ENCODE measurements at places on chromosomes 4 and X.
A peak's percentile ranks its signal among the peaks of the same experiment; 100 is the strongest.

GRCh38 chr4:7186516-7187167 lies 5.7 kb upstream of the SORCS2 start:
- no peak for DNase-seq

GRCh38 chr4:96164814-96165351 lies 325.0 kb downstream of the PDHA2 start:
- DNase-seq: peak; percentile 42

DNA sequence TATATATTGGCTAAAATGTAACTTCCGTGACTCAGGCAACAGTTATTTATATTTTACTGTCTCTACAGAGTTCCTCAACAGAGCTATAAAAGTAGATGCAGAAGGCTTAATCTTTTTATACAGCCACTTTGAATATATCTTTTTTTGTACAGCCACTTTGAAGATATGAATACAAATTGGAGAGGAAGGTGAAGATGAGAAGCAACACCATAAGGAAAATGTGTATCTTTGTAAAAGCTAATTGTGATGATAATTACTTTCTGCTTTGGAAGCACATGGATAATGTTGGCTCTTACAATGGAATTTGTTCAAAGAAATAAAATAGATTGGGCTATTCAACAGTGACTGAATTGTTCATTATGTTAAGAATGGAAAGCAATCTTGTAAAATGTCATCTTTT lies 205.8 kb downstream of the ARAP2 start:
- no peak for DNase-seq

GRCh38 chrX:37786624-37787422 lies 7.0 kb downstream of the CYBB start:
- DNase-seq: no peak

DNA sequence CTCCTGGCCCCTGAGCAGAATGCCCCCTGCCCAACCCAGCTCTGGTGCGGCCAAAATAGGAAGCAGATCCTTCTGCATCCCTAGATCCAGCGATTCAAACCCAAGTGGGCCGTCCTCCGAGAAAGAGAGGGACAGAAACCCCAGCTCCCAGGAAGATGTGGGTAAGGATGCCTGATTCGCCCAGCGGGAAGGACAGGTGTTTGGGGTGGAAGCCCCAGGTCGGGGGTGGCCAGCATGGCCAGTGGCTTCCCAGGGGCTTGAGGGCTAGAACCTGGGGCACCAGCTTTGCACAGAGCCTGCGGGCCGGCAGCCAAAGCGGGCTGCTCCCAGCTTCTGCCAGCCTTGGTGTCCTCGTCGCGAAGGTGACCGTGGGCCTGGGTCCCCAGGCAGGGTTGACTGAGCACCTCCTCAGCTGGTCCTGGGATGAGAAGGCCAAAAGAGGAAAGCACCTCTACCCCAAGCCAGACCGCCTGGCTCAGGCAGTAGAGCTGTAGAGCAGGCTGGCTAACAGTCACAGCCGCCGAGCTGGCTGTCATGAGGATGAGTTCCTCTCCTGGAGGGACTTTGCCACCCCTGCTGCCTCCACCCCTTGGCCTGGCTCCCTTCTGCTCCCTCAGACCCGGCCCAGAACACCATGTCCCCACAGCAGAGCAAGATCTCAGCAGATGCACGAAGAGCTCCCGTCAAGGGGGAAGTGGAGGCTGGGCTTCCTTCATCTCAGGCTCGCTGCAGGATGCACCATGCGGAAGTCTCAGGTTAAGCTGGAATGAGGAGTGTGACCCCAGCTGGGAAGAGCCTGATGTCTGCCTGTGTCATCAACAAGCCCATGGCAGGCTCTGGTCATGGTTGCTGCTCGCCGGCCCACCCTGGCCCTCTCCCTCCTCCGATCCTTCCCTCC lies 59.9 kb downstream of the CPZ start:
- no peak for DNase-seq

Data from skeletal muscle cell (primary cell).